ENCODE measurements at places on chromosomes 3 and 15.

DNA sequence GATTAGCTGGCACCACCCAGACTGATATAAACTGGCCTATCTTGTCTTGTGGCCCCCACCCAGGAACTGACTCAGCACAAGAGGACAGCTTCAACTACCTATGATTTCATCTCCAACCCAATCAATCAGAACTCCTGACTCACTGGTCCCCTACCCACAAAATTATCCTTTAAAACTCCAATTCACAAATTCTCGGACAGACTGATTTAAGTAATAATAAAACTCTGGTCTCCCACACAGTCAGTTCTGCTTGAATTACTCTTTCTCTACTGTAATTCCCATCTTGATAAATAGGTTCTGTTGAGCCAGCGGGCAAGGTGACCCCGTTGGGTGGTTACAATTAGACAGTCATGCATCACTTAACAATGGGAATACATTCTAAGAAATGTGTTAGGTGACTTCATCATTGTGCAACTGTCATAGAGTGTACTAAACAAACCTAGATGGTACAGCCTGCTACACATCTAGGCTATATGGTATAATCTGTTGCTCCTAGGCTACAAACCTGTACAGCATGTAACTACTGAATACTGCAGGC, 48.1 kb upstream of the MAP4 start:
- DNase-seq, result no peak

DNA sequence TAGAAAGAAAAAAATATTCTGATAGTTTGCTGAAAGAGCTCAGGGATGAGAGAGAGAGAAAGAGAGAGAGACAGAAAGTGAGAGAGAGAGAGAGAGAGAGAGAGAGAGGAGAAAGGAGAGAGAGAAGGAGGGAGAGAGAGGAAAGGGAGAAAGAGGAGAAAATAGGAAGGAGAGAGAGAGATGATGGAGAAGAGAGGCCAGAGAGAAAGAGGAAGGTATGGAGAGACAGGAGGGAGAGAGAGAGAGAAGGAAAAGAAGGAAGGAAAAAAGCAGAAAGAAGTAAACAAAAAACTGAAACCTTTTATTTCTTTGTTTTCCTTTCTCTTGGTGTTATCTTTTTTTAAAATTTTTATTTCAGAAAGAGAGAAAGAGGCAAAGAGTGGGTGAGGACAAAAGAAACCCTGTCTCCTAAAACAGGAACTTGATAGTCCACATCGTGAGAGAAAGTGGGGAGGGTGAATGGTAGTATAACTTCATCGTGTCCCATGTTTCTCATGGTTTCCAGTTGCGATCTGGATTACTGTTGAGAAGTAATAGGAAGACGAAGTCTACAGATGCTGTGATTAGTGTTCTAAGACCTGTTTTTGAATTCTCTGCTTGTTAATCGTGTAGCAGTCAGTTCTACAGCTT, 279.7 kb downstream of the LPP start:
- no peak for DNase-seq

GRCh38 chr3:98886525-98886924, 15.0 kb downstream of the DCBLD2 start:
- no peak for DNase-seq

GRCh38 chr3:172190980-172191379, 151.6 kb downstream of the FNDC3B start:
- no peak for DNase-seq

GRCh38 chr3:44987332-44987731, 11.3 kb downstream of the EXOSC7 start:
- no peak for DNase-seq

DNA sequence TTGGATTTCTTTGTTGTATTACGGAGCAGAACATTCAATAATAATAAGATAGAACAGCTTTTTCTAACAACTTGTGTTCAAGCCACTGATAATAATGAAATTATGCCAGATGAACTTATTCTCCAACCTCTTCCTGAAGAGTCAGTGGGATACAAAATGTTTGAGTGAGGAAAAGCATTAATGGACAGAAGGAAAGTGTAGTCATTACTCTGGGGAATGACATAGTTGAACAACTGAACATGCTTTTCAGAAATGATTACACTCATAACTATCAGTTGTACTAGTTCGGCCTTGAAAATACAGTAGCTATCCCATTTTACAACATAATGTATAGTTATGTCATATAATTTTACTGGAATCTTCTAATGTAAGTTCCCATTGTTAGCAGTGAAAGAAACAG, 55.9 kb downstream of the ALCAM start:
- no peak for DNase-seq

DNA sequence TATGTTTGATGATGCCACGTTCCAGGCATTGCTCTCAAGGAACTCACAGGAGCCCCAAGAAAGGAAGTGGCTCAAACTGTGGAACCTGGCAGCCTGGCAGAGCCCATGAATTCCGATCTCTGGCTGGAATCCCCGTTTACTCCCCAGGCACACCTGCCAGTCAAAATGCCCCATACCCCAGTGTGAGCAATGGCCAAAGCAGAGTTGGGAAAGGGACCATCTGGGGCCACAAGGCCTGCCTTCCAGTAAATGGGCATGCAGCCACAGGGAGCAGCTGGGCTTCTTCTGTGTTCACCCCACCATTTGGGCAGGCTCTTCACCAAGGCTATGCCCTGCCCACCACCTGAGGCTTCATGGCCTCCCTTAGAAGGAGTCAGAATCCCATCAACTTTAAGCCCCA, 257.0 kb upstream of the GOLGA6L4 start:
- no peak for DNase-seq

GRCh38 chr3:183844606-183845005, 19.2 kb upstream of the MAP6D1 start:
- DNase-seq, result no peak

GRCh38 chr3:5766848-5767247, 579.3 kb downstream of the EDEM1 start:
- no peak for DNase-seq

DNA sequence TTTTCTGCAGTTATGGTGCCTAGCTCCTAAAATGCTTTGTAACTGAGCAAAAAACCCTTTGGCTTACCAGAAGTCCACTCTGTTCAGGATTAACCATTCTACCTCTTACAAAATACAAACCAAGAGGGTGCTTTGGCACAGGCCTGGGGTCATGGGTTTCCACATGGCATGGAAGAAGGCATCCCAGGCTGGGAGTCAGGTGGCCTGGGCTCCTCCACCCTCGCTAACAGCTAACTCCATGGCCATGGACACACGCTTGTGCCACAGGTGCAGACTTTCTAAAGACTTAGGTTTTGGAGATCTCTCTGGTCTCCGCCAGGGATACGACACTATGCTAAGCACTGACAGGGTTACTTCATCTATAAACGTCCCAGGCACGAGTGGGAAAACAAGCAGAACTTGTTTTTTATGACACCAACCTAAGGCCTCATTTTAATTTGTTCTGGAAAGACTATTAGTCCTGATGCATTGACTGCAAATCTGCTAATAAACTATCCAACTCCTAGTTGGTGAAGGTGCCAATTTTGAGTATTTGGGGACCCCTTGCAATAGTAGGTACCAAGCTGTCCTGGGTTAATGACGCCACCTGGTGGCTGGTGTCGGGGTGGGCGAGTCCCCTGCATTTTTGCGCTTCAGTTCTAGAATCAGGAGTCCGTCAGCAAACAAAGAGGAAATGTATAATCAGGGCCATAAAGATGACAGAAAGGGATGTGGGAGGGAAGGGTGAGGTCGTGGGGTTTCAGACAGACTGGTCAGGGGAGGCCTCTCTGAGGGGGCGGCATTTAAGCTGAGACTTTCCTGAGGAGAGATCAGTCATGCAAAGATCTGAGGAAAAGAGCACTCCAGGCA, 10.3 kb upstream of the ALDH1A3 start:
- DNase-seq, result no peak

GRCh38 chr3:81958972-81959640, 197.7 kb upstream of the GBE1 start:
- DNase-seq, result no peak

DNA sequence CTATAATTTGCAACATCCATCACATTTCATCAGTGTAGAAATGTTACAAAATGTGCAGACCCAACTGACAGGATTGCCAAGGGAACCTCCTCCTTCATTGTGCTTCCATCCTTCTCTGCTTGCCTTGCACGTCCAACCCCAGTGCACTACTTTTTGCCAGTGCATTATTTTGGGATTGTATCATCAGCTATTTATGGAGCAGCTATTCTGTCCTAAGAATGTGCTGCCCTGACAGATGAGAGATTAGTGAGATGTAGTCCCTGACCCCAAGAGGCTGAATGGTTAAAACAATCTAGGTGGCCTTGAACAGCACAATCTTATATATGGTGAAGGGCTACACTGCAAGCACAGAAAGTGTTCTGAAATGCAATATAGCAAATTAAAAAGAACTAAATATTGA, 935.8 kb downstream of the IGSF11 start:
- no peak for DNase-seq

GRCh38 chr3:194631696-194632095, 1.5 kb downstream of the TMEM44 start:
- DNase-seq, result no peak

DNA sequence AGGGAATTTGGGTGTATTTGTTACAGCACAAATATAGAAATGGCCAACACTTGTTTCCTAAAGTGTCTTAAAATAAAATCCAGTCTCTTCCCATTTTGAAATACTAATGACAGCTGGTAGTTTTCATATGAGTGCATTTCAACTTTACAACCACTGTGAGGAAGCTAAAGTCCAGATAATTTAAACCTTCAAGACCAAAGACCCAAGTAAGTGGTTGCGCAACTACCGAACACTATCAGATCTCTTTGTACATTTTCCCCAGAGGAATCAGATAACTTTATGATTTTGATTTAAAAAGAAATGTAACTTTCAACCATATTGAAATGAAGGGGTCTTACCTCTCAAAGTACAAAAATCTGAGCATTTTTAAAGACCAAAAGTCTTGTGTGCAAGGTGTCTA, 14.3 kb downstream of the BCL2L10 start:
- no peak for DNase-seq

DNA sequence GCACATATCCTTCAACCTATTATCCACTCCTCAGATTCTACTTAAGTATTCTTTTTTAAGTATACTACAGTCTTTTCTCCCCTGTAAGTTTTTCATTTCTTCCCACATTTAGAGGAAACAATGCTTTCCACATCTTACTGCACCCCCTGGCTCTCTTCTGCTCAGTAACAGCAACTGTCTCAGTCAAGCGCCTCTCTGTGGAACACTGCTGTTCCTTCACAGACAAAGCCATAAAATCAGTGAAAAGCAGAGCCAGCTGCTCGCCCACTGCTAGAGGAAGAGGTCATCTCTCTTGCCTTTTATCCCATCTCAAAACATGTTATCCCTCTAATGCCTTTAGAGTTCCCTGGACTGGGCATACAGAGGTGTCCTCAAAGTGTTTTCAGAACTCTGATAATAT, 24.8 kb downstream of the SERP1 start:
- DNase-seq, result no peak

DNA sequence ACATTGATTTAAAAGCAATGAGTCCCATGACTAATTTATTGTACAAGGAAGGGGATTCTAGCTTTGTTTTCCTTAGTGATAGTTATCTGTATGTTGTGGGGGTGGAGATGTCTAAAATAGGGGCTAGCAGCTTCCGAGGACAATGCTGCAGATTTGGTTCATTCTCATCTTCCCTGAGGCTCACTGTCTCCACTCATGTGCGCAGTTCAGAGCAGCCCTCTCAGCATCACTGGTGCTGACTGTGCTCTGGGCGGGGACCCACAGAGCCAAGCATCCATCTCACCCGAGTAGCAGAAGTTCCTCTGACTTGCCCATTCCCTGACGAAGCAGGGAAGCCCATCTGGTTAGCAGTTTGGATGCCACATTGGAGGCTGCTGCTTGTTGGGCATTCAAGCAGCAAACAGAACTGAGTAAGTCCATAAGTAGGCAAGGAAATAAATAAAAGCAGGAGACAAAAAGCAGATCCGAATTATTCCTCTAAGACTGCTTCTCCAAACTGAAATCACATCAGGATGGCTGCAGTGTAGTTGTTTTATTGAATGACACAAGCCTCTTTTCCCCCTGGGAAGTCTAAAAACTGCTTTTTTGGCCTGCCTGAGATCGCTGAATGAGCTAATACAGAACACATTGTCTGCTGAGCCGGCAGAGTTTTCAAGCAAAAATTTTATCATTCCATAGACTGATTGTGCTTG, 27.5 kb downstream of the RARB start:
- DNase-seq, result no peak

DNA sequence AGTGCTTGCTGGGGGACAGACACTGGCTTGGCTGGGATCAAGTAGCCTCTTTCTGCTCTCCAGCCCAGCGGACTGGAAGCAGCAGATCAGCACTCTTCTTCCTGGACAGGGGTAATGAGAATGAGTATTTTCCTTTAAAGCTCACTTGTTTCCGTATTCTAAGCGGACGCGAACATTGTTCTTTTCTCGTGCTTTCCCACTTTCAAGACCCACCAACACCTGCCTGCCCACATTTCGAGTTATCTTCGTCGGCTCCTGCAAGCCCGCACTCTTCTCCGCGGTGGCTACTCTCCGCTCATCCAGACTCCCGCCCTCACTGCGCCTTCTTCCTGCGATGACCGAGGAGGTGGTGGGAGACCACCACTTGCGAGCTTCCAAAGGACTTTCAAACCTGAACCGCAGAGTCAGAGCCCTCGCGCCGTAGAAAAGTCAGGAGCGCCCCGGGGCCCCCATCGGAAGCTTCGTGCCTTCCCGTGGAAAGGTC, 1.6 kb upstream of the PPM1L start:
- DNase-seq, result no peak

DNA sequence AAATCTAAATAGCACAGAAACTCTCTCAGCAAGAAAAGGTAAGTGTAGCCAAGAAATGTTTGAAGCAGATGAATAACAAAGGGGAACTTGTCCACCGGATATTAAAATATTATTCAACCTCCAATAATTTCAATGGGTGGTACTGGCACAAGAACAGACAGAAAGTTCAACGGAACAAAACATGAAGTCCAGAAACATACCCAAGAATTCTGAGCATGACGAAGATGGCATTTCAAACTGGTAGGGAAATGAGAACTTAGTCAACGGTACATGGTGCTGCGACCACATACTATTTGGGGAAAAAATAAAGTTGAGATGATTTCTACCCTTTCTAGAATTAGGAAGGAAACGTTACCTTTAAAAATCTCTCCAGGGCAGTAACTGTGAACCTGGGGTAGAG, 5.5 kb downstream of the CHSY1 start:
- no peak for DNase-seq

GRCh38 chr3:126939338-126939718, 43.6 kb upstream of the PLXNA1 start:
- DNase-seq, result no peak

GRCh38 chr3:36919439-36920160, 25.3 kb downstream of the TRANK1 start:
- DNase-seq, result no peak

- DNase-seq, result no peak
Observed at GRCh38 chr15:62900071-62900802, 142.3 kb upstream of the TPM1 start.

DNA sequence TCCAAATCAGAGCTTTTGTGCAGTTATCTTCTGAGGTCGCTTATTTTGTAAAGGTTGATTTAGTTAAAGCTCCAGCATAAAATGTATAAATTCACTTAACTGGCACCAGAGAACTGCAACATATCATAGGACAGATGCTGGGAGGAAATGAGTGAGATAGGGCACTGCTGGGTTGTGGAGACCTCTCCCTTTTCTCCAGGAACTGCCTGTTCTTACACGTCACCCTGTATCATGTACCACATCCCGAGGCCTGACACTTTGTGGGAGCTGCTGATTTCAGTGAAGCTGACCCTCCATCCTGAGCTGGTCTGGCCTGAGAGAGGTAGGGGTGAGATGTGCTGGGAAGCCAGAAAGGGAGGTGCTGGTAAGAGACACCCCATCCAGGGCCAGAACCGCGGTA, 213.8 kb upstream of the FEZF2 start:
- DNase-seq, result no peak
